ENCODE measurements at places on chromosomes 2 and 18.

GRCh38 chr2:237549643-237550415 lies 16.5 kb upstream of the PRLH start:
- DNase-seq = no peak

GRCh38 chr2:83528767-83529166 lies 930.3 kb downstream of the SUCLG1 start:
- DNase-seq = no peak

GRCh38 chr18:21803495-21803894 lies 62.9 kb downstream of the MIB1 start:
- DNase-seq = no peak

DNA sequence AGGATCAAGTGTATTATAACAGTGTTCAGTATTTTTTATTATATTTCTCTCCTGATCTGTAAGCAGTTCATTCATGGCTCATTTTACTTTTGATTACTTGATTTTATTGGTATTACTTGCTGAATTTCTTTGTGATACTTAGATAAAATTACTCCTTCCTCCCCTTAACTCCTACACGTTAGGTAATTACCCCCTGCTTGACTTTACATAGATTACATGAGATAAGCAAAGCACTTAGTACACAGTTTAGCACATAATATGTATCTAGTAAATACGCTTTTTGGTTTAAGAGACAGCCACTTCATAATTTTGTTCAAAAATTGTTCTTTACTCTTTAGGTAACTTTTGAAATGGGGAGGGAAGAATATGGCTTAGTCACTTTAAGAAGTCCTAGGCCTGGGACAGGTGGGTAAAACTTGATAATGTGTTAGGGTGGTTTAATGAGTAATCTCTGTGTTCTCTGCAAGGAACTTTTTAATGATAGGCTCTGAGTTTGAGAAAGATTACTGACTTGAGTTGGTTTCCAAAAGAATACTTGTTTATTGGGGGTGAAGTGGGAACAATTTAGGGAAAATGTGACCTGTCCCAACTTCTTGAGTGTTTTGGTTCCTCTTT lies 80.9 kb downstream of the NCOA1 start:
- no peak for DNase-seq

- DNase-seq = no peak
These were observed 97.1 kb downstream of the ACKR3 start for GRCh38 chr2:236666646-236667204.

- DNase-seq = no peak
These were observed 284.6 kb downstream of the RNF144A start for GRCh38 chr2:7201851-7202250.

- DNase-seq = no peak
These were observed 184.1 kb upstream of the FN1 start for GRCh38 chr2:215619989-215620388.

DNA sequence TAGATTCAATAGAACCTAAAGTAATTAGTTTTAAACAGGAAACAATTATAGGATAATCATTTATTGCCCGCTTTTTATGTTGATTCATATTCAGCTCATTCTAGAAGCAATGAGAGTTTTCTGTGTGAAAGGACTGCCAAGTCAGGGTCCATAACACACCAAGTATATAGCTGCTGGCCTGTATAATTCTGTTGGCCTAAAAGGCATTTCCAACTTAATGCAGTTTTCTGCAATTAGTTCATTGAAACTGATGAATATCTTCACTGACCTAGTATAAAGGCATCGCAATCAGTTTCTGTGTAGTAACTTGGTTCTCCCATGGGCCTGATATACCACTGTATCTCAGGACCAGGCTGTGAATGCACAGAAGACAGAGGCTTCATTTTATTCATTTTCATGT lies 69.1 kb upstream of the GRB14 start:
- DNase-seq = no peak

DNA sequence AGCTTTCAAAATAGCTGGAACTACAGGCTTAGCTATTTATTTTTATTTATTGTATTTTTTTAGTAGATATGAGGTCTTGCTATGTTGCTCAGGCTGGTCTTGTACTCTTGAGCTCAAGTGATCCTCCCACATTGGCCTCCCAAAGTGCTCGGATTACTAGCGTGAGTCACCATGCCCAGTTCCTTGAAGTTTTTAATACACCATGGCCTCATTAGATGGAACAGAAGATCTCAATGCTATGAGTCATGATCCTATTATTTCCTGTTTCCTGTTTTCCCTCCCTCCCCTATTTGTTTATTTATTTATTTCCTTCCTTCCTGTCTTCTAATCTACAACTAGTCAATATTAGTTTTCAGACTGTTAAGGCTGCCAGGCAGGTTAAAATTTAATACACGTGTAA lies 309.0 kb downstream of the CMPK2 start:
- no peak for DNase-seq

- no peak for DNase-seq
These were observed 81.0 kb downstream of the TPO start for GRCh38 chr2:1494257-1494656.

- no peak for DNase-seq
These were observed 130.6 kb upstream of the ATP5MC3 start for GRCh38 chr2:175312137-175312536.

GRCh38 chr2:99481941-99482340 lies 7.9 kb downstream of the REV1 start:
- no peak for DNase-seq

DNA sequence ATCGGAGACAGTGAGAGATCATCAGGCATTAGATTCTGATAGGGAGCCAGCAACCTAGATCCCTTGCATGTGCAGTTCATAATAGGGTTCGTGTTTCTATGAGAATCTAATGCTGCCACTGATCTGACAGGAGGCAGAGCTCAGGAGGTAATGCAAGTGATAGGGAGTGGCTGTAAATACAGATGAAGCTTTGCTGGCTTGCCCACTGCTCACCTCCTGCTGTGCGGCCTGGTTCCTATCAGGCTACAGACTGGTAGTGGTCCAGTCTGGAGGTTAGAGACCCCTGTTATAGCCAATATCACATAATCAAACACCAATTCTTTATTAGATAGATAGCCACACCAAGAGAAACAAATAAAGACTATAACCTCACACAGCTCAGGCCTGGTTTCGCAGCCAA lies 51.0 kb upstream of the NBEAL1 start:
- DNase-seq = no peak

DNA sequence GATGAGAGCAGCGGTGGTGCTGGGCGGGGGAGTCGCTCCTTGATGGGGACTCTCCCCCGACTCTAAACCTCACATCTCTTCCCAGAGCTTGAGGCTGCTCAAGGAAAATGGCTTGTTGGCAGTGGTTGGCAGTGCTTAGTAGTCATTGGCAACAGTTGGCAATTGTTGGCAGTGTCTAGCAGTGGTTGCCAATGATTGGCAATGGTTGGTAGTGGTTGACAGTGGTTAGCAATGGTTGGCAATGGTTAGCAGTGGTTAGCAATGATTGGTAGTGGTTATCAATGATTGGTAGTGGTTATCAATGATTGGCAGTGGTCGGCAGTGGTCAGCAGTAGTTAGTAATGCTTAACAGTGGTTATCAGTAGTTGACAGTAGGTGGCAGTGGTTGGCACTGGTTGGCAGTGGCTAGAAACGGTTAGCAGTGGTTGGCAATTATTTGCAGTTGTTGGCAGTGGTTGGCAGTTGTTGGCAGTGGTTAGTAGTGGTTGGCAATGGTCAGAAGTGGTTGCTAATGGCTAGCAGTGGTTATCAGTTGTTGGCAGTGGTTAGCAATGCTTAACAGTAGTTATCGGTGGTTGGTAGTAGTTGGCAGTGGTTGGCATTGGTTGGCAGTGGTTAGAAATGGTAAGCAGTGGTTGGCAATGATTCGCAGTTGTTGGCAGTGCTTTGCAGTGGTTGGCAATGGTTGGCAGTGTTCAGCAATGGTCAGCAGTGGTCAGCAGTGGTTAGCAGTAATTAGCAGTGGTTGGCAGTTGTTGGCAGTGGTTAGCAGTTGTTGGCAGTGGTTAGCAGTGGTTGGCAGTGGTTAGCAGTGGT lies 85.4 kb upstream of the OTOS start:
- no peak for DNase-seq

DNA sequence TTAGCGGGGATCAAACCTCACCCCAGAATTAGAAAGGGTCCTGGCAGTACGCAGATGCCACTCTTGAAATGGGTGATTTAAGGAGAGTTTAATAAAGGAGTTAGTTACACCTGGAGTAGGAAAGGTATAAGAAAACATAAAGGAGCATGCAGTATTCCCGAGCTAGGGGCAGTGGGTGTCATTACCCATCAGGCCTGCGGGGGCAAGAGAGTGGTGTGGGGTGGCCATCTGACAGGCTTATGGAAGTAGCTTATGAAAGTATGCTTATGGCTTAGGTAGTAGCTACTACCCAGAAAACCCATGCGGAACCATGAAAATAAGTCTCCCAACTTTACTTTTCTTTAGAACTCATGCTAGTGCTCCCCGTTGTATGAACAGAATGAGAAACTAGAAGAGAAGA lies 568.9 kb upstream of the ACVR2A start:
- no peak for DNase-seq

GRCh38 chr2:134148843-134149472 lies 104.9 kb upstream of the MGAT5 start:
- DNase-seq = no peak

DNA sequence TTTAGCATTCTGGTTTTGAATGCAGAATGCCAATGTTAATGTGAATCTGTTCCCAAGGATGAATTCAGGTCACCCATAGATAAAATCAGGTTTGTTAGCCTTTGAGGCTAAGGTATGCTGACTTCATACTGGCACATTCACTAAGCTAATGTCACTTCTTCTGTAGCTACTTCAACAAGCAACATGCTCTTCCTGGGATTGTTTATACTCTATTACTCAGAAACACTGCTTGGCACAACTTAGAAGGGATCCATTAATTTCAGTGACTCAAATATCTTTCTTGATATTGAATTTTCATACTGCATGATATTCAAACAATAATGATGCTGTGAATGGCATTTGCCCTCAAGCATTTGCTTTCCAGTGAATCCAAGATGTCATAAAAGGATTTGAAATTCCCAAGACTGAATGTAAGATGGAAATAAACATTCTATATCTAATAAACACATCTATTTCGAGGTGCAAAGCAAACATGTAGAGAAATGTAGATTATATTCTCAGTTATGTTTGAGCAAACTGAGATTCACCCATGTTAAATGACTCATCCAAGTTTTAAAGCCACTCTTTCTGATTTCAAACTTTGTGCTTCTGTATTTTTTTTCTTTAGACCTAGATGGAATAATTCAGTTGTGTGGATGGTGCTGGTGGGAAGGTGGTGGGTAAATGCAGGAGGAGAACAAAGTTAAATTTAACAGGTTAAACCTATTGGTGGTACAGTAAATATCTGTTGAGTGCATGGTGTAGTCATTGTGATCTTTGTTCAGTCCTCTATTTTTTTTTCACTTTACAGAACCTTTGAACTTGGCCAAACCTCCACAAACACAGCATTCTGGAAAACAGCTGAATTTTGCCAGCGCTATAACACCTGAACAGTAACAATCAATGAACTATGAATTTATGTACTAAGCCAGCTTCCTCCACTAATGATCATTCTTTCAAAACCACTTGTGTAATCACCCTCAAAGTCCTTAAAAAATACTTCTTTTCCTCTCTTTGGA lies 162.1 kb upstream of the XIRP2 start:
- DNase-seq = no peak

GRCh38 chr2:222257645-222258044 lies 41.2 kb downstream of the PAX3 start:
- DNase-seq = no peak

GRCh38 chr2:233081232-233081730 lies 21.1 kb downstream of the INPP5D start:
- peak; percentile 56 for DNase-seq

DNA sequence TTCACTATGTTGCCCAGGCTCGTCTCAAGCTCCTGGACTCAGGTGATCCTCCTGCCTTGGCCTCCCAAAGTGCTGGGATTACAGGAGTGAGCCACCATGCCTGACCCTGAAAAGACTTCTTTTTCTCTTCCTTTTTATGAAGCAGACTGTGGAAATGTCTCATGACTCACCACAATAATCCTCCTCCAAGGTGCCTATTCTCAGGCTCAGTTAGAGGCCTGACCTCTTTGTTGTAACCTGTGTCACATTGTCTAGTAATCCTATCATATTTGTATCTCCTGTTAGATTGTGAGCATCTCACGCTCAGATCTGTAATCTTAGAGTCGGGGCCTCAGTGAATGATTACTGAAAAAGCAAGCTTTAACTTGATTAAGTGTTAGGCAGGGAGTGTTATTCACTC lies 18.3 kb upstream of the TAF4B start:
- DNase-seq = no peak

DNA sequence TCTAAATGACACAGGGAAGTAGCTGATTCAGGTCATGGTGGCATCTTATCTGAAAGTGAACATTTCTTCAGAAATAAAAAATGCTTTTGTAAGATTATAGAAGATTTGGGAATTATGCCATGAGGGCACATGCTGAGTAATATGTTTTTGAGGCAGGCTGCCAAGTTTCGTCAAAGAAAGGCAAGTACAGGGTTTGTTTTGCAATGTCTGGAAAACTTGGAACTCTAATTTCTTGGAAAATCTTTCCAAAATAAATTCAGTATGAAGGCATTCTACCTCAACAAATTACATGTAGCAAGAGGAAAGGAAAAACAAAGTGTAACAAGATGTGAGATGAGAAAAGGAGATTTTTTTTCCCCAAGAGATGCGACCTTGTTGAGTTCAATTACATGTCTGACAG lies 167.7 kb downstream of the PLCL1 start:
- DNase-seq = no peak

DNA sequence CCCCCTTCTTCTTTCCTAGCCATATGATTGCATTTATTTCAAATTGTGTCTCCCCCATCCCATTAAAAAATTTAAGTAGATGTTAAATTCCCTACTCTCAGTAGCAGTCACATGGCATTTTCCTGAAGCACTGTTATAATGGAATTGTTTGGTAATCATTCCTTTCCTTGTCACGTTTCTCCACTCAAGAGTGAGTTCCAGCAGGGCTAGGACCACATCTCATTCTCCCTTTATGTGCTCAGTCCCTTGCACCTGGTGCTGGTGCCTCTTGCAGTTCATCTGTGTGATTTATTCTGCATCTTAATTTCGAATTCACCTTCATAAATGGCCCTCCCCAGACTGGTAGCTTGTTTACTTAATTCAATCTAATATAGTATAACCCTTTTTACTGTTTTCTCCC lies 70.3 kb upstream of the NOSTRIN start:
- no peak for DNase-seq

DNA sequence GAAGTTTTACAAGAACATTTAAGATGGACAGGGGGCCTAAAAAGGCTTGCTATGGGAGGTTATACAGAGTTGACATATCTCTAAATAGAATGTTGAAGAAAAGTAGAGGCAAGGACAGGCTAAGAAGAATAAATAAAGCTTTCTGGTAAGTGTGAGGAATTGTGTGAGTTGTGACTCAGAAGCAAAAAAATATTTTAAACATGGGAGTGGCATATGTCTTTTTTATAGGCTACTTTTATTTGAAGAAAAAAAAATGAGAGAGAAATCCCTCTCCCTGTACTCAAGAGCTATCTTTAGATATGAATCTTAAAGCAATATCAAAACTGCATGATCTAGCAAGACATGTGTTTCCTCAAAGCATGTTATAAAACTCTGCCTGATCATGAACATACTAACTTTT lies 41.1 kb downstream of the RAB3GAP1 start:
- DNase-seq = no peak
